Activated CD8-positive, alpha-beta memory T cell treated with anti-CD3 and anti-CD28 coated beads, Interleukin-2, amount 10 ng/mL, durations not matched to agents 7 days and 5 days (primary cell): ENCODE measurements at places on chromosomes 7 and 10.

DNA sequence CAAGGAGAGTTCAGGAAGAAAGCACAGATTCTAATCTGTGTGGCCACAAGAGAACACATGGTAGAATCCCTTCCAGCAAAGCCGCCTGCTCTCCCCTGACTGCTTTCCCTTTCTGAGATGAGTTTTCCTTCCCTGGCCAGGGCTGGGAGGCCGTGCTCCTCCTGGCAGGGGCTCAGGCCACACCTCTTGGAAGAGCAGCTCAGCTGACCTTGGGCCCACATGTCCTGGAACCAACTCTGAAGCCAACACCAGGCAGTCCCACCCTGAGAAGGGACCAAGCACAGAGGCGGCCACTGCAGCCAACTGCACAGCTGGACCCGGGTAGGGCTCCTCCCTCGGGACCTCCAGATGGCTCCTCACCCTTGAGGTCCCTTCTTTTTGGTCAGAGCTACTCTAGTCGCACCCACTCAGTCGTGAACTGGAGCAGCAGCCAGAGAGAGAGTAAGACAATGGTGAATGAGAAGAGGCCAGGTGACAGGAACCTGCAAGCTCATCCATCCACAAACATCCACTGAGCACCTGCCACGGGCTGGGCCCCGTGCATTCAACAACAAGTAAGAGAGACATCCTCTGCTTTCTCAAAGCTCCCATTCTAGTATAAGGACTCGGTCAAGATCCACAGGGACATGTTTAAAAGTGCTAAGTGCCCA lies 40.3 kb downstream of the FAM53B start:
- no peak for DNase-seq

DNA sequence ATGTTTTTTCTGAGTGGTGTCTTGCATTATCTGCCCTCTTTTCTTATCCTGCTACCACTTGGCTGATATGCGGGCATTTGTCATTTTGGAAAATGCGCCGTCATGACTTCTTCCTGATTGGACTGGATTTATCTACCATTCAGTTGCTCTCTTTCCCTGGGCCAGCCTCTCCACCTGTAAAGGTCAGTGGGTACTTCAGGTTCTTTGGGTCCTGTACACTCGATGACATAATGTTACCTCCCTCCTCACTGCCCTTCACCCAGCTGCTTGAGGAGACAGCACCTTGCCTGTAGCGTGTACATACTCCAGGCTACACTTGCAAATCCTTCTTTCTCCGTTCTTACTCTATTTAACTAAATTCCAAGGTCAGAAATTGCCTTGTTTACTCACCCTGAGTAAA lies 83.7 kb downstream of the RBM33 start:
- no peak for DNase-seq

- no peak for DNase-seq
Observed at GRCh38 chr7:13032576-13032975, 345.1 kb downstream of the ARL4A start.

DNA sequence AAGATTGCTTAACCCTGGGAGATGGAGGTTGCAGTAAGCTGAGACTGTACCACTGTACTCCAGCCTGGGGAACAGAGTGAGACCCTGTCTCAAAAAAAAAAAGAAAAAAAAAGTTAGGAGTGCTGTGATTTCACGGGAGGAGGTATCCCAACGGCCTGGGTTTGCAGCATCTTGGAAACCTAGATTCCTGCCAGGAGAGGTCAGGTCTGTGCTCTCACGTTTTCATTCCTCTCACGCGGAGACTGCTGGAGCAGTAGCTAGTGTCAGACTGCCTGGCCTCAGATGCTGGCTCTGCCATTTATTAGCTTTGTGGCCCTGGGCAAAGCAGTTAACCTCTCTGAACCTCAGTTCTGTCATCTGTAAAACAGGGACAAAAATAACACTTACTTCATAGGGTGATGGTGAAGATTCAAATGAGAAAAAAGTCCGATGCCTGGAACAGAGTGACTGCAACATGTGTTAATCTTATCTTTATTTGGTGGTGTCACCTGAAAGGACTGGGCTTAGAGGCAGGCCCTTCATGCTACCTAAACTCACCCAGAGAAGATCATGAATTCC lies 94.9 kb downstream of the GAD2 start:
- no peak for DNase-seq

- no peak for DNase-seq
Observed at GRCh38 chr7:24968165-24968564, 11.8 kb downstream of the OSBPL3 start.

DNA sequence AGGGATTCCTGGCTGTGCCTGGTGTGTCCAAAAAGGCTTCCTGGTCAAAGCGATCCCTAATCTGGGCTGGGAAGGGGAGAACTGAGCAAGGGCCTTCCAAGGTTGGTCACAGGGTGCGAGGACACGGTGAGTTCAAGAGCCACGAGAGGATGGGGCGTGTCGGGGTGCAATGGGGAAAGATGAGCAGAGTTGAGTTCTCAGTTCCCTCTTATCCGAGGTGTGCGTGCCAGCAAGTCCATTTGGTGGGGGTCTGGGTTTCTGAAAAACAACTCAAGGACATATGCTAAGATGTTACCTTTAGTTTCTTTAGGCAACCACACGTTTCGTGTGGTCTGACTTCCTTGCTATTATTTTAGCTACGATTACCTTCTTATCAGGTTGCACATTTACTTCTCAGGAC lies 1.3 kb downstream of the ZNF775 start:
- DNase-seq: no peak

- DNase-seq: no peak
Observed at GRCh38 chr10:47323087-47323486, 833 bp downstream of the GDF2 start.
